ENCODE measurements at places on chromosomes 2 and 18.

GRCh38 chr2:119198240-119198840, 25.3 kb upstream of the STEAP3 start:
- DNase-seq = no peak

- peak; percentile 30 for DNase-seq
Measured at GRCh38 chr2:26745609-26746327, 18.3 kb upstream of the SLC35F6 start.

- DNase-seq = no peak
Measured at GRCh38 chr18:33577685-33578517, at the start of gene ASXL3. Gene ASXL3 (plus strand): TSS chr18:33578219. CDS start chr18:33578632, 413 bp downstream.

DNA sequence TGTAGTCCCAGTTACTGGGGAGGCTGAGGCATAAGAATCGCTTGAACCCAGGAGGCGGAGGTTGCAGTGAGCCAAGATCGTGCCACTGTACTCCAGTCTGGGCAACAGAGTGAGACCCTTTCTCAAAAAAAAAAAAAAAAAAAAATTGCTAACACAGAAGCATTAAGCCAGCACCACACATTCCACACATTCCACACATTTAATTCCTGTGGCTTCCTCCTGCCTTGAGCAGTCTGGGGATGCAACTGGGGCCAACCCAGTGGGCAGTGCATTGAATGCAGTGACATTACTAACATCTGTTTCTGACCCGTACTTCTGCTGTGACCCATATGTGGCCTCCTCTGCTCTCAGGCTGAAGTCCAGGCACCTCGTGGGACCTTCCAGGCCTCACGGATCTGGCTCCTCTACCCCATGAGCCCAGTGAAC, 107.0 kb downstream of the BCL2L11 start:
- DNase-seq = no peak

- no peak for DNase-seq
Measured at GRCh38 chr2:144515696-144516410, 4.1 kb downstream of the ZEB2 start.

- DNase-seq = no peak
Measured at GRCh38 chr2:115825912-115826311, 1383.5 kb downstream of the DPP10 start.

- DNase-seq = no peak
Measured at GRCh38 chr2:184729581-184729980, 131.3 kb downstream of the ZNF804A start.

DNA sequence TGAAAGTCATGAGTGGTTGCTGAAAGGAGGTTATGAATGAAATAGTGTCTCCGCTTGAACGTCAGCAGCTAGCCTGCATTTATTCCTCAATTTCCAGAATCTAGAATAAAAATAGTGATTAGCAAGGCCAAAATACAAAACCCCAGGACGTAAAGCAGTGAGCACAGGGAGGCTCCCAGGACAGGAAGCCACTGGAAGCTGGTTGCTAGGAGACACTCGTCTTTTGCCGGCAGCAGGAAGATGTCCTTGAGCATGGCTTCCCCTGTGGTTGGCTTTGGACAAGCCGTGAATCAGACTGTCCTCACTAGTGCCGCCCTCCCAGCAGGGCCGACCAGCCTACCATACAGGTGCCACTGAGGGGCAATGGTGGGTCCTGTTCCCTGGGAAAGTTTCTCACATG, 374.4 kb downstream of the MTX2 start:
- no peak for DNase-seq

DNA sequence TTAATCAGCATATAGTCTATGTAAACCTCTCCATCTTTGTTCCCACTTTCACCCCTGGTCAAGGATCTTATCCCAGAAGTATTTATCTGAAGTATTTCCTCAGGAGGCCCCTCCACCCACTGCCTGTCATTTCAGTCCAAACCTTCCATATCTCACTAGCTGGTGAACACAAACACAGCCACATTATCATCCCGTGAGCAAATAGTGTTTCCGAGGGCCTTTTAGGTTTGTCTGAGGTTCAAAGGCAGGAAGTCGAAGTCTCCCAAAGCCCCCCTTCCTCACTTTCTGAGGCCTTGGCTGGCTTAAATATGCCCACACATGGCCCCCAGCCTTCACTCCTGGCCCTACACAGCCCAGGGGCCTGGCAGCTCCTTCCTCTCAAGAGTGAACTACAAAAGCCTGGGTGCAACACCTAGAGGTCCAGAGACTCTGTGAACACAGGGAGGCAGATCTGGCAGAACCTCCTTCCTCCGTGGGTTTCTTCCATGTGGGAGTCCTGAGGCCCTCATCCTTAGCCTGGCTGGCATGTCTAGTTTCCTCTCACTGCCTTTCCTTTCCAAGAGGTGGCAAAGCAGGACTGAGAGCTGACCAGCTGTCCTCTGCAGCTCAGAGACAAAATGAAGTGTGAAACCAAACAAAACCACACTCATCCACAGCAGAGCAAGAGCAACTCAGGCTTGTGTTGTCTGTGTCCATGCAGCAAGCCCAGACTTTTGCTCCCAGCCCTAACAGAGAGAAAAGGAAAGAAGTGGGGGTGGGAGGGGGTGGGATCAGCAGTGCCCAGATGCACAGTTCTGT, 264.2 kb downstream of the SS18 start:
- DNase-seq = no peak

GRCh38 chr2:36044411-36044810, 311.2 kb upstream of the CRIM1 start:
- no peak for DNase-seq

DNA sequence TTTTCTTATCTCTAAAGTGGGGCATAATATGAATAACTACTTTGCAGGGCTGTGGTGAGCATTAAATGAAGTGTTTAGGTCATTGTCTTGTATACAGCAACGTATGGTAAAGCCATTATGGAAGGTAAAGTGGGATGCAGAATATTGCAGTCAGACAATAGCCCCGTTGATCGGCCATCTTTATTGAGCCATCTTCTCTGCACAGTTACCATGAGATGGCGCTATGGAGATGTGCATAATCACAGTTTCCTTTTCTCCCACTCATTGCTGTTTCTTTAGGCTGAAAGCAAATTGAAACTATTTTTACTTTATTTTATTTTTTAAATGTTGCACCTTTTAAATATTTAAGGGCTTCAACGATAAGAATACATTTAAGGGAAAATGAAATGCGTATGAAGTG, 108.9 kb downstream of the THSD7B start:
- peak; percentile 24 for DNase-seq

- no peak for DNase-seq
Measured at GRCh38 chr2:191626497-191627151, 51.3 kb upstream of the NABP1 start.

- DNase-seq = no peak
Measured at GRCh38 chr2:111054791-111055691, 65.7 kb upstream of the BCL2L11 start.

DNA sequence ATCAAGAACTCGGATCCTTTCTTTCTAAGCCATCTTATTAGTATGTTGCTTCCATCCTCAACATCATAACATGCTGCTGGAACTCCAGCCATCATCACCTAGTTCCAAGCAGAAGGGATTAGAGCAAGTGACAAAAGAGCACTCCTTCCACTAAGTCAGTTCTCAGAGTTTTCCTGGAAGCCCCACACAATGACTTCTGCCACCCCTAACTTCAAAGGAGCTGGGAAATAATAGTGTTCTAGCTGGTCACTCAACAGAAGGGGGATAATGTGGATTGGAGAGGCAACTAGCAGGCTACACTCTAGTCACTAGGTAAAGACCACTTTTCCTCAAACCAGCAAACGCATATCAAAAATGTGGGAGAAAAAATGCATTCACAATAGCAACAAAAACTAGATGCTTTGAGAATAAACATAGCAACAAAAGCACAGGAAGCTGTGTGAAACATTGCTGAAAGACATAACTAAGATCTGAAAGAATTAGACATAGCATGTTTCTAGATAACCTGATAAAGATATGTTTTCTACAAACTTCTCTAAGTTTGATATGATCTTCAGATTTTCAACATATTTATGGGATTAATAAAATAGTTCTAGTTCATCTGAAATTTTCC, 39.5 kb downstream of the COX7A2L start:
- DNase-seq = no peak

DNA sequence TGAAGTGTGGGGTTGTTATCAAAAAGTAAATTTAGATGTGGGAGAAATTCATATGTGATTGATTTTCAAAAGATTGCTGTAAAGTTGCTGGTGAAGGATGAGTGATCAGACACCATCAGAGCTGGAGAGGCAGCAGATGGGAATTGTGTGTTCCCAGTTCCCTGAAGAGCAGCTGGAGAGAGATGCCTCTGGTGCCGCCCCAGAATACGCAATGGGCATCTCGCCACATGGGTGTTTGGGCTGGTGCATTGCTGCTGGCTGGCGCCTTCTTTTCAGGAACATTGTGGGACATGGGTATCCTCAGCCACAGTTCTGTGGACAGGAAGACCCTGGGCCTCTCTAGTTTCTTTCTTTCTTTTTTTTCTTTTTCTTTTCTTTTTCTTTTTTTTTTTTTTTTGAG, 11.9 kb downstream of the ATG4B start:
- DNase-seq = peak; percentile 28

DNA sequence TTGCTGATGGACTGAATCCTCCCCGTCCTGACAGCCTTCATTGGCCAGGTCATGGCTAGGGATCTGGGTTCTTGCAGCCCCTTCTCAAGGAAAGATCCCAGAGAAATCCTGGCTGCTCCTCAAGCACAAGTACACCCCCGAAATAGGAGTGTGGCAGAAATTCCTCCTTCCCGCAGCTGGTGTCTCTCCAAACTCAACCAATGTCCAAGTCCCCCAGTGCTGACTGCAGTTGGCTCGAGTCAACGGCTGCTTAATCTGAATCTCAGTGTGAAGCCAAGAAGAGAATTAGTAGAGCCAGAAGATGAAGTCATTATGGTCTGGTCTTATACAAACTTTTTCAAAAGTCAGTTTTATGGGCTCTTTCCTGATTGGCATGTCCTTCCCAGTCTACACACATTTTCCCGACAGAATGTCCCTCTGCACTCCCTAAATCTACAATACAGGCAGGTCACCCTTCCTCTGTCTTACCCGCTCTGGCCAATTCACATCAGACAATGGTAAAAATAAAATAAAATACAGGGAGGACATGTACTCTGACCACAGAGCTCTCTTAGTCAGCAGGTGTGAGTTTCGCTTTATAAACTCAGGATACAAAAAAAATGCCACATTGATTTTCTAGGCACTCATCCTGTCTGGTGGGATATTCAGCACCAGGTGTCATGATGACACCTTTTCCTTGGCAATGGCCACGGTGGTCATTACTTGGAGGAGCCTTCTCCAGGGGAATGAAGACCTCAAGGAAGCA, 76.9 kb upstream of the PAPOLG start:
- DNase-seq = no peak

GRCh38 chr18:75809151-75809925, 381.8 kb upstream of the SMIM21 start:
- no peak for DNase-seq

GRCh38 chr2:29420999-29421782, 306.0 kb downstream of the CLIP4 start:
- no peak for DNase-seq

DNA sequence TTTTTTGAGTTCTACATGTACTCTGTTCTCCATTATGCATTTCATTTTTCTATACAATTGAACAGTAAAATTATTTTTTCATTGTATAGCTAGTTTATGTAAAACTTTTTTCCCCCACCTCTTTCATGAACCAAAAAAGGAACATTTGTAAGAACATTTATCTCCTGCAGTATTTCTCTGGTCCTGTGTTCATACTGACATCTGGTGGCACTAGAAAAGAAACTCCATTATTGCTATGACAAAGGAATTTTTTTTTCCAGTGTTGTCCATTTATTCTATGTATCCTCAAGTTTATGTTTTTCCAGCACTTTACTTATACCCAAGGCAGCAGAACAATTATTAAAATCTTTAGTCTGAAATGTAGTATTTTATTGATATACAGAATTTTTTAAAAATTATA, 27.4 kb upstream of the CHAC2 start:
- DNase-seq = peak; percentile 14

DNA sequence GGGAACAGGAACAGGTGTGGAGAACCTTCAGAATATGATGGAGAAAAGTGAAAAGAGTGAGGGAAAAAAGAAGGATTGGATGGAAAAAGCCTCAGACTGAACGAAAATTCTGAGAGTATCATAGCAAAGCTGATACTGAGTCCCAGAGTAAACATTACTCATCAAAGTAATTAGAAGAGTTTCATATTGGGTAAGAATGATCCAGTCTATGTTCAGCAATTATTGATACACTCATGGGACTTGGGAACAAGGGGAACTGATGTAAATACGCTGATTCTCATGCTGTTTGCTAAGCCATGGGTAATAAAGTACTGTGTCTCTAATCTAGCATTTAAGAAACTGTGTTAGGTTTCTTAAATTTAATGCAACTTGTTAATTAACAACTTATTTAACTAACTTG, 219.9 kb upstream of the NOL4 start:
- no peak for DNase-seq

DNA sequence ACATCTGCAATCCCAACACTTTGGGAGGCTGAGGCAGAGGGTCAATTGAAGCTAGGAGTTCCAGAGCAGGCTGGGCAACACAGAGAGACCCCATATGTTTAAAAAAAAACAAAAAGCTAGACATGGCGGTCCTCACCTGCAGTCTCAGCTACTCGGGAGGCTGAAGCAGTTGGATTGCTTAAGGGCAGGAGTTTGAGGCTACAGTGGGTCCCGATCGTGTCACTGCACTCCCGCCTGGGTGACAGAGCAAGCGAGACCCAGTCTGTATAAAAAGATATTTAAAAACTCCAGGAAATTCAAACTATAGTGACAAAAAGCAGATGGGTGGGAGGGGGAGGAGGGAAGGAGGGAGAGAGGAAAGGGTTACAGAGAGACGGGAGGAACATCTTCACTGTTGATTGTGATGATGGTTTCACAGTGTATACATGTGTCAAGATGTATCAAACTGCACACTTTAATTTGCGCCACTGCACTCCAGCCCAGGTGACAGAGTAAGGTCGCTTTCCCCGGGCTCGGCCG, 942 bp upstream of the ZNF236 start:
- DNase-seq = no peak

DNA sequence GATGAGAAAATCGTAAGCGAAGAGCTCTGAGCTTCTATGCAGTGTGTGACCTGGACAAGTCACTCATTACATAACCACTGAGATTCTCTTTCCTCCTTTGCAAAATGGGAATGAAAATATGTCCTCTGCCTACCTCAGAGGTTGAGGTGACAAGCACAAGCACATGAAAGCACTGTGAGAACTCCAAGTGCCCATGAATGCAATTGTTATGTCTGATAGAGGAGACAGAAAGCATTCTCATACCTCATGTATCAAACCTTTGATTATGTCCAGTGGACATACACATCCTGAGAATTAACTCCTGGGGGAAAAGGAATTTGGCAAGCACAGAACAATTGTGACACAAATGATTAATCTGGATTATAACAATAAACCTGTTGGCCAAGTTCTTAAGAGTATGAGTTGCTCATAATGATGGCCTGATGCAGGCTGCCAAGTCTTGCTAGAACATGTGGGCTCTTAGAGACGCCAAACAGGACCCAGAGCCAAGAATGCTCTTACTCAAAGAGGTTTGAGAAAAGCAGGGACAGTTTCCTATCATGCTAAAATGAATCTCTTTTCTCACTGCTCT, 8.5 kb upstream of the RMDN2 start:
- DNase-seq = no peak

DNA sequence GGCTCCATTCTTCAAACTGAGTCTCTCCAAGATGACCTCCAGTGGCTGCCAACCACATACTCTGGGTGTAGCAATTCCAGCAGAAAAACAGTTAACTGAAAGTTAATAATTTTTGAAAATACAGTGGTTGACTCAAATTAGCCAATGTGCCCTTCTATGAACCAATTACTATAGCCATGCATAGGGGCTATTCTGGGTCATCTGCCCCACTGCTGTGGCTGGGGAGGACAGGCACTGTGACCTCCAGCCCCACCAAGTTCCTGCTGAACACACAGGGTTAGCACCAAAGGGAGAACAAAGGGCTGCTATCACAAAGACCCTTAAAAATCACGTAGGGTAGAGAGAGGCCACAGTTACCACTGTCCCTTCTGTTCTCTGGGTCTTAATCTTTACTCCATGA, 123.0 kb downstream of the IRS1 start:
- DNase-seq = no peak

Data from DMS 273 treated with DMSO at 0.1 percent for 48 hours (cell line).